ENCODE measurements at places on chromosomes 3 and 15. TPM values are rescaled to one million over a fixed set of nuclear protein-coding genes. Genes with fewer than 3 reads are reported as not detected.

DNA sequence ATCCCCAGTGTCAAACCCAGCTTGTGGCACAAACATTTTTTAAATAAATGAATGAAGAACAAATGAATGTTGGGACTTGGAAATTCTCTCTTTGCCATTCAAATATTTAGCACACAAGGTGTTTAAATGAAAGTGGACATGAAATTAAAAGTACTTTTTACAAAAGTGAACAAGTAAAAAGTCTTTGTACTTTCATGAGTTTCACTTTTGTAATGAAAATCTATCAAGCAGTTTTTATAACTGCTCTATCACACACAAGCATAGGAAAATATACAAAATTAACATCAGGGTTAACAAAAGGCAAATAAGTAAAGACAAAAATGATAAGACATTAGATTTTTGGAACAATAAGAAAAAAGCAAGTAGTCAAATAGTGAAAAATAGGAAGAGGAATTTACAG, 83.9 kb upstream of the ARL6 start:
- H3K27me3 ChIP-seq = no peaks in the 10 kb centered on the region
- DNase-seq = no peak
- no peak overlapping the region for H3K4me3 ChIP-seq
- H3K27ac ChIP-seq = no peak overlapping the region
- no peaks in the 10 kb centered on the region for H3K36me3 ChIP-seq
- no peaks in the 10 kb centered on the region for H3K4me1 ChIP-seq

The FBXO22 gene
- total RNA-seq = 60.4 TPM

- peaks cover 42% of the 10 kb centered on the region for H3K4me1 ChIP-seq
- peak overlapping the region; percentile 76 for H3K4me3 ChIP-seq
- H3K27ac ChIP-seq = peak overlapping the region; percentile 85
- H3K36me3 ChIP-seq = no peaks in the 10 kb centered on the region
- no peak for DNase-seq
These were observed 579 bp upstream of the UBE3A start for GRCh38 chr15:25439369-25439836.

- no peak overlapping the region for H3K27ac ChIP-seq
- no peak for DNase-seq
- H3K36me3 ChIP-seq = no peaks in the 10 kb centered on the region
- H3K4me1 ChIP-seq = peaks cover 18% of the 10 kb centered on the region
- H3K27me3 ChIP-seq = no peaks in the 10 kb centered on the region
These were observed 2.7 kb downstream of the MCM2 start for GRCh38 chr3:127600749-127601456.

GRCh38 chr3:143155756-143156155, 36.2 kb downstream of the CHST2 start:
- DNase-seq = no peak
- H3K4me3 ChIP-seq = no peak overlapping the region
- H3K4me1 ChIP-seq = no peaks in the 10 kb centered on the region
- no peaks in the 10 kb centered on the region for H3K27me3 ChIP-seq
- no peak overlapping the region for H3K27ac ChIP-seq
- H3K36me3 ChIP-seq = no peaks in the 10 kb centered on the region

DNA sequence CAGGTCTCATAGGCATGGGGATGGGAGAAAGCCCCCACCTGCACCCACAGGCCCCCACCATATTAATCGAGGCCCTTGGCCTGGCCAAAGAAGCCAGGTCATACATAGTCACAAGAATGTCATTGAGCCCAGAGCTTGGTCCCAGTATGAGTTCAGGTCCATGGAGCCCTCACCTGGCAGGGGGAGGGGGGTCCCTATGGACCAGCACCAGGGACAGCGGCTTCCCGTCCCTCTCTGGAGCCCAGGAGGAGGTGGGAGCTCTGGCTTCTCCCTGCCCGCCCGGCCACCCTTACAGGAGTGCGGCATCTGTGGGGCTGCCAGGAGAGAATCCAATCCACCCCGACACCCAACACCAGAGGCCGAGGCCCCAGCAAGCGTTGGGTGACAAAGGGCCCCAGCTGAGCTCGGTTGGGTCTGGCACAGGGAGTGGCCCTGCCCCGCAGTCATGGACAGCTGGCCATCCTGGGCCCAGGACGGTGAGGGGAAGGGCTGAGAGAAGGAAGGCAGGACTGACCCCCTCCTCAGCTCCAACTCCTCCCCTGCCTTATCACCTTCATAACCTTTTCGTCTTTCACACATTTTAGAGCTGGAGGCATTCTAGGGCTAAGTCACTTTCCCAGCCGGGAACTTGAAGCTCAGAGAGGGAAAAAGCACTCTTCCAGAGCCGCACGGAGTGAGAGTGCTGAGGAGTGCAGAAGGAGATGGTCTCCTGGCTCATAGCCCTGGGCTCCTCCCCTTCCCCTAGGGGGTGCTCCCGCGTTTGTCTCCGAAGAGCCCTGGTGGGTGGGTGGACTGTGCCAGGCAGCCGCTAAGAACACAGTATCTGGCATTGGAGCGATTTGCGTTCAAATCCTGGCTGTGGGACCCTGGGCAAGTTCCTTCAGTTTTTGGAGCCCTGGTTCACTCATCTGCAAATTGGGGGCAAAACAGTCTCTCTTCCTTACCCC, 54.6 kb downstream of the ATP2B2 start:
- no peaks in the 10 kb centered on the region for H3K27me3 ChIP-seq
- DNase-seq = no peak
- H3K4me3 ChIP-seq = no peak overlapping the region
- no peaks in the 10 kb centered on the region for H3K4me1 ChIP-seq
- H3K27ac ChIP-seq = no peak overlapping the region

DNA sequence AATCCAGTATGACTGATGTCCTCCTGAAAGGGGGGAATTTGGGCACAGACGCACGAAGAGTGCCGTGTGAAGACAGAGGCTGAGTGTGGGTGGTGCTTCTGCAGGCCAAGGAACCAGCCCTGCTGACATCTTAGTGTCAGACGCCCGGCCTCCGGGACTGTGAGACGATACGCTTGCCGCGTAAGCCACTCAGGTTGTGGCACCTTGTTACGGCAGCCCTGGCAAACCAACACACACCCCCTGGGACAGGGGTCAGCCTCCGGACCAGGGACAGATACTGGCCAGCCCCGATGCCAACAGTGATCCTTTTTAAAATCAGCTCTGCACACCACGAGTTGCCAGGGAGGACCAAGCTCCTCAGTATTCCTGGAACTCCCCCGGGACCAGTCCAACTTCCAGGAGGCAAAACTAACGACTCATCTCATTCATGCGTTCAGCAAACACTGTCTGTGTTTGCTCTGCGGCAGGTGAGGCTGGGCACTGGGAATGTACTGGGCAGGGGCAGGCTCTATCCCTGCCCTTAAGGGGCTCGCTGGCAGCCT, 21.2 kb upstream of the PIGZ start:
- H3K27me3 ChIP-seq = no peaks in the 10 kb centered on the region
- H3K36me3 ChIP-seq = no peaks in the 10 kb centered on the region
- no peak for DNase-seq
- no peaks in the 10 kb centered on the region for H3K4me1 ChIP-seq

DNA sequence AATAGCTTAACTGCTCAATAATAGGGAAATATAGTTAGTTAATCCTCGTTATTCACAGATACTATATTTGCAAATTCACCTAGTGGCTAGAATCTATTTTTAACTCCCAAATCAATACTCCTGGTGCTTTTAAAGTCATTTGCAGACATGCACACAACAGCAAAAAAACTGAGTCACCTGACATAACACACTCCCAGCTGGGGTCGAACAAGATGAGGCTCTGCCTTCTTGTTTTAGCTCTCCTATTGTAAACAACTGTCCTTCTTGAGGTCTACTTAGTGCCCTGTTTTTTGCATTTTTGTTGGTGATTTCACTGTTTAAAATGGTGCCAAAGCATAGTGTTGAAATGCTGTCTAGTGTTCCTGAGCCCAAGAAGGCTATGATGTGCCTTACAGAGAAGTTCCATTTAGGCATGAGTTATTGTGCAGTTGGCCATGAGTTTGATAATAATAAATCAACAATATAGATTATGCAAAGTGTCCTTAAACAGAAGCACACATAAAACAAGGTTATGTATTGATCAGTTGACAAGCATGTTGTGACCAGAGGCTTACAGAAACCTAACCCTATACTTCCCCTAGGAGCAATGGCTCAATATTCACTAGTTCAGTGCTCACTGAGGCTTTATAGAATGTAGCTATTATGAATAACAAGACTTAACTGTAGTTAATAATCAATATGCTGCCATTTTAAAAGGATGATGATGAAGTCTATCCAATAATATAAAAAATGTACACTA, 18.6 kb downstream of the MAP3K13 start:
- no peak overlapping the region for H3K27ac ChIP-seq
- no peaks in the 10 kb centered on the region for H3K36me3 ChIP-seq
- H3K27me3 ChIP-seq = no peaks in the 10 kb centered on the region
- H3K4me1 ChIP-seq = no peaks in the 10 kb centered on the region
- DNase-seq = no peak

The STAG1 gene
- total RNA-seq = 61.4 TPM

The DUOX1 gene
- total RNA-seq = not detected

The VIPR1 gene
- 5.4 TPM for total RNA-seq

GRCh38 chr15:88654430-88655102, 15.8 kb downstream of the ISG20 start:
- no peaks in the 10 kb centered on the region for H3K27me3 ChIP-seq
- no peak overlapping the region for H3K27ac ChIP-seq
- peaks cover 86% of the 10 kb centered on the region for H3K4me1 ChIP-seq
- peaks cover 6% of the 10 kb centered on the region for H3K36me3 ChIP-seq
- DNase-seq = no peak

DNA sequence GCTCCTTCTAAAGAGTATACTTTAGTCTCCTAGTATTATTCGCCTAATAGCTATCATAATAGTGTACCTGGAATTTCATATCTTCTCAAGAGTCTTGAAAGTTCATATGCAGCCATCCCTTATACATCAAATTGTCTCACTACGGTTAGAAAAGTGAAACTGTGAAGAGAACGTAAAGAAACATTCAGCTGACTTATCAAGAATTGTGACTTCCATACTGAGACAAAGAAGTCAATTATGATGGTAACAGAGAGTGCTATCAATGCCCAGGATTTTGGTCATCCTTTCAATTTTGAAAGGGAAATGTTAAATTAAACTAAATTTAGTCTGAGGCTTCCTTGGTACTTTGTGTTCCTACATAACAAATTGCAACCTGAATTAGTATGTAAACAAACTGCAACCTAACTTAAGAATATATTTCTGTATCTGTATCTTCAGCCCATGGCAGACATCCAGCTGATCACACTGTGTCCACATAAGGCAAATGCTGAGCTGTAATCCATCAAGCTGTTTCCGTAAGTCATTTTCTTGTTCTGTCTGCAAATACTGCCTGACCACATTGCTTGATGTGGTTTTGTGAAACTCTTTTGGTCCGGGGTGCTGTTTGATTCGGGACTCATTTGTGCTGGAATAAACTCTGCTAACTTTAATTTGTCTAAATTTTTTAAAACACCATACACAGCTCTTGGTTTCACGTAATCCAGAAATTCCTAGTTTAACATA, 469.6 kb downstream of the SI start:
- DNase-seq = no peak
- no peaks in the 10 kb centered on the region for H3K36me3 ChIP-seq
- no peaks in the 10 kb centered on the region for H3K27me3 ChIP-seq
- no peak overlapping the region for H3K27ac ChIP-seq

The SCN5A gene
- 0.33 TPM for total RNA-seq

The H1-8 gene
- not detected for total RNA-seq

DNA sequence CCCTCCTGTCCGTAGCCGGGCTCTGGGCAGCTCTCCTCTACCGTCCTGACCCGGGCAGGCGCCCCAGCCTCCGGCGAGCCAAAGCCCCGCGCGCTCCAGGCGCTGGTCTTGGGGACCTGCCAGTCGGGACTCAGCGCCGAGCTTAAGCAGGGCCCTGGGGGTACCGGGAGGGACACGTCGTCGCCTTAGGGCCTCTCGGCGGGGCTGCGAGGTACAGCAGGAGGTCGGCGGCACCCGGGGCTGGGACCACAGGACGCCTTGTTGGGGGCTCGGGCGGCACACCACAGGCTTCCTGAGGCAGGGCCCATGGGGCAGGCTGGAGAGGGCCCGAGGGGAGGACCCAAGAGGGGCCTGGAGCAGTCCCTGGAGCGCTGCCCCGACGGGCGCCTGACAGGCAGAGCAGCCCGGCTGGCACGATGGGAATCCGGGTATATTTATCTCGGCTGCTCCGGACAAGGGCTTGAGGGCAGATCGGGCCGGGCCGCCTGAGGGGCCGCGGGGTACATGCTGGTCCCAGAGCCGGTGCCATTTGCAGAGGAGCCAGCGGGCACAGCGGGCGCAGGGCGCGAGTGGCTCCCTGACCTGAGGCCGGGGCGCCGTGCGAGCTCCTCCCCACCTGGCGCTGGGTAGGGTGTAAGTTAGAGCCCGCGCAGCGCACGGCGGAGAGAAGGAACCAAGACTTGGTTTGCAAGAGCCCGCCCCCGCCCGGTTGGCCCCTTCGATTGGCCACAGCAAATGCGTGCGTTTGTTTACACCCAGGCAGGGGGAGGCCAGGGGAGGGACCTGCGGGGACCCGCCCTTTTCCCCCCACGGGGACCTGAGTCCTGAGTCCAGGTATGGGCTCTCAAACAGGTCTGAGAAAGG, 574 bp downstream of the SLC38A3 start:
- H3K4me1 ChIP-seq = no peaks in the 10 kb centered on the region
- H3K27ac ChIP-seq = no peak overlapping the region
- H3K36me3 ChIP-seq = no peaks in the 10 kb centered on the region

The RYR3 gene
- not detected for total RNA-seq
